ENCODE measurements at places on chromosomes 1 and 21.

DNA sequence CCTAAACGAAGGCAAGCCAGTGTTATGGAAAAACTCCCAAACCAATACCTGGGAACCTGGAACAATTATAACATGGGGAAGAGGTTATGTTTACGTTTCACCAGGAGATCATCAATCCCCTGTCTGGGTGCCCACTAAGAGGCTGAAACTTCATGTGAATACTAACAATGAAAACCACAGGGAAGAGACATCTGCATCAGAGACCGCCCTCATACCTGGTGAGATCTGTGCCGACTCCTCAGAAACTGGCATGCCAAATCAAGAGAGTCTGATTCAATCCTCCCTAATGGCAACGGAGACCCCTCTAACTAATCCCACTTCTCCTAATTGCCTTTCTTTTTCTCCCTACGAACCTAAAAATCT is 163.2 kb downstream of the IER5 start:
- DNase-seq = no peak

- DNase-seq = no peak
Measured at GRCh38 chr1:56797065-56797685, 22.0 kb downstream of the FYB2 start.

DNA sequence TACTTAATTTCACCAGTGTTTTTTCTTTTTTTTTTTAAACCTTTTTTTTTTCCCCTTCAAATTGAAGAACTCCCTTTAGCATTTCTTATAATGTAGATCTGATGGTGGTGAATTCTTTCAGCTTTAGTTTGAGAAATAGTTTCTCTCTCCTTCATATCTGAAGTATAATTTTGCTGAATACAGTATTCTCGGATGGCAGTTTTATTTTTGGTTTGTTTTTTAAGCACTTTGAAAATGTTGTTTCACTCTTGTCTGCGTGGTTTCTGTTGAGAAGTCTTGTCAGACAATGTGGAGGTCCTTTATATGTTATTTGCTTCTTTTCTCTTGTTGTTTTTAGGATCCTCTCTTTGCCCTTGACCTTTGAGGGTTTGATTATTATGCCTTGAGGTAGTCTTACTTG is 135.1 kb downstream of the RPS6KC1 start:
- DNase-seq = no peak

GRCh38 chr1:169568497-169568896 is 17.8 kb downstream of the F5 start:
- DNase-seq = no peak

- no peak for DNase-seq
Measured at GRCh38 chr1:68015971-68016370, 34.5 kb downstream of the DIRAS3 start.

- DNase-seq = no peak
Measured at GRCh38 chr21:42526379-42526727, 12.7 kb downstream of the SLC37A1 start.

GRCh38 chr1:39294531-39294930 is 90.0 kb downstream of the MACF1 start:
- DNase-seq = no peak

GRCh38 chr1:86582161-86582560 is 35.3 kb downstream of the CLCA4 start:
- no peak for DNase-seq

DNA sequence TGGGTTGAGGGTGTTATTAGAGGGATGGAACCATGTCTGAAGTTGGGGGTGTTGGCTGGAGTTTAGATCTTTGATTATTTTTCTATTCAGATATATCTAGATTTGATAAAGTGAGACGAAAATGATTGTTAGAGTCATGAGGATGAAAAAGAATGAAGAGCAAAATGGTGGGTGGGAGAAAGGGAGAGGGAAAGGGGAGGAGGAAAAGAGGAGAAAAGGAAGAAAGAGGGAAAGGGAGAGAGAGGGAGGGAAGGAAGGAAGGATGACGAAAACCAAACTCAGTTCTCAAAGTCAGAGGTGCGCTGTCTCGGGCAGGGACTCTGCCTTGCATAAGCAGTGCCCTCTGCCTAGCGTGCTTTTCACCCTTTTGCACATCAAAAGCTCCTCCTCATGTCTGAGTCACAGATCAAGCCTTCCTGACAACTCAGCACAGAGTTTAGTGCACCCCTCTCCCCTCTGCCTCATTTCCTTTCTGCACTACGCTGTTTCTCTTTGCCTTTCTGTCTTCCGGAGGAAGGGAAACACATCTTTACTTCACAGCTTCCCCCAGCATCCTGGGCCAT is 225.8 kb upstream of the PROX1 start:
- DNase-seq = peak; percentile 60

DNA sequence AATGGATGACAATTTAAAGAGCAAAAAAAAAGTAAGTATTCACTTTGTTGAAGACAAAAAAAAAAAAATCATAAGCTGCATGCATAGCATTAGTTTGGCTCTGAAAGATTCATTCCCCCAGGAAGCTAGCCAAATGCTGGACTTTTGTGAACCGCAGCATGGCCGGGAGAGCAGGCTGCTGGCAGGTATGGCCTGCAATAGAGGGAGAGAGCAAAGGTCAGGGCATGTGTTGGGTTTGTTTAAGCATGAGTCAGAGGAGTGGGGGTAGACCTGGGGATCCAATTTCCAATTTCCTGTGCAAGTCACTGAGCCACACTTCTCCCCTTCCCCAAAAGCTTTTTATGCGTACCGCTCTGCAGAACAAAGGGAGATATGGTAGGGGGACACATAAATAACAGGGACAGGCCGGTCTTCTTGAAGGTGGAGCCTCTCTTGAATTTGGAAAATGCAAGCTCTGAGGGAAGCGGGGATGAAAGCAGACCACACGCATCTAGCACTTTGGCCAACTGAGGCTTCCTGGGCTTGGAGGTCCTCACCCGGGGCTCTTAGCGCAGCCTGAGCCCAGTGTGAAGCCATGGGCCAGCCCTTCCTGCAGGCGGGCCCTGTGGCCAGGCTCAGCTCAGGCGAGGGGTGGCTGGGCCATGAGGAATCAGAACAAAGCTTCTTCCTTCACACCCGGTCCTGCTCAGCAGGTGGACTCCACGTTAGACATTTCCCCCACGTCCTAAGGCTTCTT is 171.1 kb downstream of the TOMM20 start:
- no peak for DNase-seq

GRCh38 chr1:72892461-72892860 is 610.1 kb upstream of the NEGR1 start:
- no peak for DNase-seq

DNA sequence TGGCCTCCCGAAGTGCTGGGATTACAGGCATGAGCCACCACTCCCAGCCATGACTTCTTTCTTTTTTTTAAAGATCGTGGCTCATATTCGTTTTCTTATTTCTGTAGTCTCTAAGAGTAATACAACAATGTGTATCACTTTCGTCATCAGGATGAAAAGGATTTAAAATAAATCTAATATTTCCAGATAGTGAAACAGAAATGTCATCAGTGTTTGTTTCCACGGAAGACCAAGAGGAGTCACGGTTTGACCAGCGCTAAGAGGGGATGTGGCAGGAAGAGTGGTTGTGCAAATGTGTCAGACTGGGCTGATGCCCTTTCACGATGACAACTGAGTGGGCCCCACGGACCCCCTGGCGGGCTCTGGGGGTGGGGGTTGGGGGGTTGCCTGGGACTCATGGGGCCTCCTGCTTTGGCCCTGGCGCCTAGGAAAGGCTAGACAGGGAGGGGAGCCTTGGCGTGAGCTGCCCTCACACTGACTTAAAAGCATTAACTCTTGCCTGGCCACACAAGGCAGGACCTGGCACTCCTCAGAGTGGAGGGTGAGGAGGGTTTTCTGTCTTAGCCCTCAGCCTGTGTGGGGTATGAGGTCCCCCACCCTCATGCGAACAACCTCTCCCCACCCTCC is 8.4 kb downstream of the SOX13 start:
- DNase-seq = no peak

DNA sequence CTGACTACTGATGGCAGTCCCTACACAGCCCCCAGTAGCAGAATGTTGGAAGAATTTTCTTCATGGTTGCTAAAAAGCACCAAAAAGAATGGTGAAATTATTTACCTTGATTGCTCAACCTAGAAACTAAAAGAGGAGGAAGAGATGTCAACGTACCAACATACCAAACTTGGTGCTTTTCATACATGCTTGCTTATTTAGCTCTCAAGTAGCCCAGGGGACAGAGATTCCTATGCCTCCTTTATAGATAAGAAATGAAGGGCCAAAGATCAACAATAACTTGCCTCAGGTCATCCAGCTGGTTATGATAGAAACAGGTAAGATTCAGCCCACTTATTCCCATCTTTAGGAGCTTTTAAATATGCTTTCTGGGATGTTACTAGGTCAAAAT is 170.6 kb downstream of the PIGK start:
- DNase-seq = no peak
